ENCODE measurements at places on chromosomes 5 and 9.

DNA sequence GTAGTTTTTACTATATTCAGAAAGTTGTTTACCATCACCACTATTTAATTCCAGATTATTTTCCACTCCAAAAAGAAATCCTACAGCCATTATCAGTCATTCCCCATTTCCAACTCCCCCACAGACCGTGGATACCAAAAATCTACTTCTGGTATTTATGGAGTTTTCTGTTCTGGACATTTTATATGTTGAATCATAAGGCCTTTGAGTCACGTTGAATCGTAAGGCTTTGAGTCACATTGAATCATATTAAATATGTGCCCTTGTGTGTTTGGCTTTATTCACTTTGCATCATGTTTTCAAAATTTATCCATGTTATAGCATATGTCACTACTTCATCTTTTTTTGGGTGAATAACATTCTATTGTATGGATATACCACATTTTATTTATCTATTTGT lies 454.1 kb upstream of the NUDT12 start:
- no peak overlapping the region for H3K27ac ChIP-seq
- DNase-seq: no peak
- no peaks in the 10 kb centered on the region for H3K27me3 ChIP-seq

DNA sequence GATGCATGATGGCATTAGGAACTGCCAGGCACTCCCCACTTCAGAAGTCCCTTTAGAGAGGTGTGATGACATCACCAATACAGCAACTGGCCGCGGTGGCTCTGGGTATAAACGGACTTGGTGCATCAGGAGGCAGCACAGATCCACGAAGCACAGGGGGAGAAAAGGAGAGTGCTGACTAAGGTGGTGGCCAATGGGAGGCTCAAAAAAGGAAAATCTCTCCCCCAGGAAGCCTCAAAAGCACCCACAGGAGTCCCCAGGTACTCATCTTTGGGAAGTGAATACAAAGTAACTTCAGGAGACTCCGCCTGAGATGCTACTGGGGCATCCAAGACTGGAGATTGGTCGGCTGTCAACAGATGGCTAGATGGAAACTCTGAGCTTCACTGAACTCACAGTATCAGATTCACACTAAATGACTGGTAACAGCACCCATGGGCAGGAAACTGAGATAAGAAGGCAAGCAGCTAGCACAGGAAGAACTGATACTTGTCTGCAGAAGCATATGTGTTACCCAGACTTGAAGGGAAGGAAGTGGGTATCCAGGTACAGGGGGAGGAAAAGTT lies 7.6 kb downstream of the TTC39B start:
- DNase-seq: no peak
- no peak overlapping the region for H3K4me3 ChIP-seq
- peaks cover 21% of the 10 kb centered on the region for H3K4me1 ChIP-seq
- H3K27ac ChIP-seq: no peak overlapping the region

GRCh38 chr9:93128011-93128714 lies 5.9 kb downstream of the NINJ1 start:
- H3K27me3 ChIP-seq: no peaks in the 10 kb centered on the region
- peak overlapping the region; percentile 78 for H3K27ac ChIP-seq
- H3K4me1 ChIP-seq: peaks cover 43% of the 10 kb centered on the region
- peaks cover 30% of the 10 kb centered on the region for H3K36me3 ChIP-seq

DNA sequence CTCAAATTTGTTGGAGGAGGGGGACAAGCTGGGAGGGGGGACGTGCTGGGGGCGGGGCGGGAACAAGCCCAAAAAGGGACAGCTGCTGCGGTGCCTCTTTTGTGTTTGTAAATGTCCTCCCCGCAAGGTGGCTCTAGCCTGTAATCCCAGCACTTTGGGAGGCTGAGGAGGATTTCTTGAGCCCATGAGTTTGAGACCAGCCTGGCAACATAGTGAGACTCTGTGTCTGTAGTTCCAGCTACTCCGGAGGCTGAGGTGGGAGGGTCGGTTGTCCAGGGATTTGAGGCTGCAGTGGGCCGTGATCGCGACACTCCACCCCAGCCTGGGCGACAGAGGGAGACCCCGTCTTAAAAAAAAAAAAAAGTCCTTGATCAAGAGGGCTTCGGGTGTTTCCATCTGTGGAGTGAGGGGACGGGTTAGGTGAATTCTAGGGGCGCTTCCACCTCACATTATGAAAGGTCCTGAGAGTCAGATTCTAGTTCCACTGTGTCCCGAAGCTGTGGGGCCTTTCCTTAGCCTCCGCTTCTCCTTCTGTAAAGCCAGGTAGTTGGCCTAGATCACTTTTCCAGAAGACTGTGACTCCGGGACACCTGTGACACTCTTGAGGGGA lies 779 bp upstream of the CTNNA1 start:
- H3K4me1 ChIP-seq: peaks cover 6% of the 10 kb centered on the region
- H3K27me3 ChIP-seq: no peaks in the 10 kb centered on the region
- H3K36me3 ChIP-seq: no peaks in the 10 kb centered on the region
- DNase-seq: no peak
- peak overlapping the region; percentile 98 for H3K4me3 ChIP-seq

GRCh38 chr5:128082551-128083032 lies 974 bp upstream of the SLC12A2 start:
- peak overlapping the region; percentile 93 for H3K27ac ChIP-seq
- peak overlapping the region; percentile 87 for H3K4me3 ChIP-seq
- H3K4me1 ChIP-seq: no peaks in the 10 kb centered on the region
